ENCODE measurements at places on chromosomes 1 and 21. TPM values are rescaled to one million over a fixed set of nuclear protein-coding genes. Genes with fewer than 3 reads are reported as not detected.
A peak's percentile ranks its signal among the peaks of the same experiment; 100 is the strongest.

- H3K4me1 ChIP-seq = peaks cover 49% of the 10 kb centered on the region
- H3K36me3 ChIP-seq = no peaks in the 10 kb centered on the region
- H3K27ac ChIP-seq = peak overlapping the region; percentile 18
- no peaks in the 10 kb centered on the region for H3K27me3 ChIP-seq
Observed at GRCh38 chr1:183817576-183818288, 12.8 kb downstream of the RGL1 start.

GRCh38 chr1:226164154-226164553 lies 22.4 kb downstream of the ACBD3 start:
- peaks cover 44% of the 10 kb centered on the region for H3K36me3 ChIP-seq
- no peaks in the 10 kb centered on the region for H3K27me3 ChIP-seq
- H3K4me3 ChIP-seq = no peak overlapping the region
- no peak overlapping the region for H3K27ac ChIP-seq

DNA sequence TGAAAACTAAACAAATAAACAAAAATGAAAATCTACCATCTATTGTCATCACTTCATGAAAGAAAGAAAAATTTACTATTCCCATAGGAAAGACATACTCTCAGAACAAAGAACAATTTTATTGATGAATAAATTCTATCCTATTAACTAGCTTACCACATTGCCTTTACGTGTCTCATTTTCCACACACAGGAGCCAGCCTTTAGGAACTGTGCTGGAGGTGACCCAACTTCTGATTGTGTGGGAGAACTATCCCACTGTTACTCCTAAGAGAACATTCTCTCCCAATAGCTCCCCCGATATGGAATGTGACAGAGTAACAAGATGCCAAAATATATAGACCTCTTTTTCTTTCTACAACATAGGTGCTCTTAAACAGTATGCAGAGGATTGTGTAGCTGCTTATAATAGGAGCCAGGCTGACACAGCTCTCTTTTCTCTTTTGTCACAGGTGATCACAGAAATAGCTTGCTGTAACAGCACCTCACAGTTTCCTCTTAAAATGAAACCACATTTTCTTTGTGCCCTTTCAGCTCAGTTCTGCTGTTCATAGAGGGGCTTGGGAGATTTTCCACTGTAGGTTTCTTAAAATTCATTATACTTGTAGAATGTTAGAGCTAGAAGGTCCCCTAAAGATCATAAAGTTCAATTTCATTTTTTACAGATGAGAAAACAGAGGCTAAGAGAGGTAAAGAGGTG lies 35.5 kb downstream of the C21orf91 start:
- no peaks in the 10 kb centered on the region for H3K27me3 ChIP-seq
- no peak overlapping the region for H3K4me3 ChIP-seq
- peaks cover 10% of the 10 kb centered on the region for H3K36me3 ChIP-seq
- DNase-seq = no peak
- H3K4me1 ChIP-seq = no peaks in the 10 kb centered on the region

LRRC38 gene
- not detected for total RNA-seq

PRR9 gene
- total RNA-seq = not detected

GRCh38 chr1:180425952-180426351 lies 76.4 kb downstream of the ACBD6 start:
- no peaks in the 10 kb centered on the region for H3K36me3 ChIP-seq
- H3K4me1 ChIP-seq = no peaks in the 10 kb centered on the region
- no peak overlapping the region for H3K4me3 ChIP-seq
- no peak for DNase-seq
- H3K27me3 ChIP-seq = no peaks in the 10 kb centered on the region

SMG7 gene
- 29.8 TPM for total RNA-seq

GRCh38 chr1:234743791-234744611 lies 134.0 kb upstream of the IRF2BP2 start:
- no peaks in the 10 kb centered on the region for H3K36me3 ChIP-seq
- no peaks in the 10 kb centered on the region for H3K27me3 ChIP-seq
- H3K4me1 ChIP-seq = no peaks in the 10 kb centered on the region
- H3K27ac ChIP-seq = no peak overlapping the region
- peak overlapping the region; percentile 50 for H3K4me3 ChIP-seq
- no peak for DNase-seq

DNA sequence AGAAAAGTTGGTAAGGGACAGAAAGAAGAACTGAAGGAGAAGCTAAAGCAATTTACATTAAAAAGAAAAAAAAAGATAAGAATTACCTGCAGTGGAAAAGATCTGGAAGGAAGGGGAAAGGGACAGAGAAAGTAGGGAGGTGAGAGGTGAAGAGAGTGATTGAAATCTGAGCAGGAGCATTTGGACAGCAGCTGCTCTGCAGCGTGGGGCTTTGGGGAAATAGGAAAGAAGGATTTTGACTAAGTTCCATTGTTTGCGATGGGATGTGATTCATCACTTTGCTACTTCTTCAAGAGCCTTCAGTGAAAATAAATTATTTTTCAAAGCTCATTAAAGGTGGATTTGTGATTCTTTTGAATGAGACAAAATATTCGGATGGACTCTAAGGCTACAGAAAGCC lies 26.1 kb upstream of the NMNAT2 start:
- H3K4me1 ChIP-seq = no peaks in the 10 kb centered on the region
- no peak for DNase-seq
- no peak overlapping the region for H3K27ac ChIP-seq
- no peak overlapping the region for H3K4me3 ChIP-seq

- no peak overlapping the region for H3K27ac ChIP-seq
- no peak overlapping the region for H3K4me3 ChIP-seq
- no peaks in the 10 kb centered on the region for H3K36me3 ChIP-seq
- H3K27me3 ChIP-seq = no peaks in the 10 kb centered on the region
Observed at GRCh38 chr1:204272505-204272904, 58.7 kb upstream of the GOLT1A start.

DNA sequence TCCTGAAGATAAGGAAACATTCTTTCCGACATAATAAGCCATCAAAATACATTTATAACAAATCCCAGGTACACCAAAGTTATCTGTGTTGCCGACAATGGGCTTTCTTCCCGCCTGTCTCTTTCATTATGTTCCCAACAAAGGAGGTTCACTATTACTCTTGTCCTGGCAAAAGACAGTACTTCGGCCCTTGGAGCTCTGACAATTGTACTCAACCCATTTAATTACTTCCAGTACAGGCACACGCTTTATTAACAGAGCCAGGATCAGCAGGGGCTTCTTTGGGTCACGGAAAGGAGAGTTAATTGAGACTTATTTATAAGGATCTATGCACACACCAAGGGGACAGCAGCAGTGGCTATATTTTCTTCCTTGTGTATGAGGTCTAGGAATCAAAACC lies 46.6 kb upstream of the DUSP10 start:
- H3K4me3 ChIP-seq = no peak overlapping the region
- no peaks in the 10 kb centered on the region for H3K4me1 ChIP-seq
- H3K36me3 ChIP-seq = no peaks in the 10 kb centered on the region
- H3K27ac ChIP-seq = no peak overlapping the region
- H3K27me3 ChIP-seq = no peaks in the 10 kb centered on the region
- DNase-seq = no peak

DNA sequence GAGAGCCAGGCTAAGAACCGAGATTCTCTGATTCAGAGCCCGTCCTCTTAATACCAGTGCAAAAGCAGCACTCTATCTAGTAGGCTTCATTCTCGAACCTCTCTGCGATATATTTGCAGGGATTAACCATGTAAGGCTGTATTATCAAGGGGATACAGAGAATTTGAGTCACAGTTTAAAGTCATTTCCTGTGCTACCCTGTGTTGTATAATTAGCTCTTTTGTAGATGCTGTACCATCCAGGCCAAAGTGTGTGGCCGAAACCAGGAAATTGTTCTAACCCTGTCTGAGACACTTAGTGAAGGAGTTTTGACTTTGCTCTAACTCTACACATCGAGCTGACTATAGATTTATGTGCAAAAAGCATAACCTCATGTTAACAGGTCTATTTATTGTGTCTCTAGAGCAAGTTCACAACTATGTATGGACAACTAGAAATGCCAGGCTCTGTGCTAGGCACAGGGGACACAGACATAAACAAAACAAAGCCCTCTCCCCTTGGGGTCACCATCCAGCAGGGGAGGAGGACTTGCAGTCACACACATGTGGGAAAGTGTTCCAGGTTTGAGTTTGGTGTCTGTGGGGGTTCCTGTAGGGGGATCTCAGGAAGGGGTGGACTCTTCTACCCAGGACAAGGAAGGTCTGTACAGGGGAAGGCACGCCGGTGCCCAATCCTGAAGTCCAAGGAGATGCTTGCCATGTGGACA lies 182.2 kb downstream of the DHRS3 start:
- DNase-seq = no peak
- H3K4me3 ChIP-seq = peak overlapping the region; percentile 1
- peak overlapping the region; percentile 90 for H3K27ac ChIP-seq
- H3K36me3 ChIP-seq = no peaks in the 10 kb centered on the region

DNA sequence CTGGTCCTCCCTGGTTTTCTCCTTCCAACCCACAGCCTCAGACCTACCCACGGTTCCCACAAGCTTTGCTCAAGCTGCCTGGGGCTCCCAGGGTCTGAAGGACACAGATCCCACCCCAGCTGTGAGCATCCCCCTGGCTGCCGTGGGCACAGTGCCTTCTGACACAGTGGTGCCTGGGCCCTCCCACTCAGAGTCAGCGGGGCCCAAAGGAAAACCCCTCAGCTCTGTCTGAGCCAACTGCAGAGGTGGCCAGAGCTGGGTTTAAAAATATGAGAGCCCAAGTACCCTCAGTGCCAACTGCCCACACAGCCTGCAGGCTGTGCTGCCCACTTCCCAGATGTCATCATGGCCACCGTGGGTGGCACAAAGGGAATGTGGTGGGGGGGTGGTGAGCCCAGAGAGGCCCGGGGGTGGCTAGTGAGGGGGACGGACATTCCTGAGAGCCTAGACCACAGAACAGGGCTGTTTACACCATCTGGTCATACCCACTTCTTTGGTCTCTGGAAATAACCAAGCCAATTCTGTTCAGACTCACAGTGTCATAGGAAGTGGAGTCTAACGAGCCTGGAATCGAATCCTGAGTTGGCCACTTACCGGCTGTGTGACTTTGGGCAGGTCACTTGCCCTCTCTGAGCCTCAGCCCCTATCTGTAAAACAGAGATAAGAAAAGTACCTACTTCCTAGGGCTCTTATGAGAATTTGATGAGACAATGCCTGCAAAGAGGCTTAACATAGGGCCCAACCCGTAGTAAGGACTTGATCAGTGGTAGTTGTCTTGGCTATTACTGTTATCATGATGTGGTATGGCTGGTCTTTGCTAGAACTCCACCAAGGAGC lies 85.5 kb downstream of the CAMK2N1 start:
- no peak for DNase-seq
- no peaks in the 10 kb centered on the region for H3K4me1 ChIP-seq
- no peak overlapping the region for H3K27ac ChIP-seq
- H3K36me3 ChIP-seq = no peaks in the 10 kb centered on the region
- no peak overlapping the region for H3K4me3 ChIP-seq

- H3K36me3 ChIP-seq = no peaks in the 10 kb centered on the region
- H3K27ac ChIP-seq = no peak overlapping the region
- H3K4me3 ChIP-seq = no peak overlapping the region
- DNase-seq = no peak
- H3K27me3 ChIP-seq = no peaks in the 10 kb centered on the region
Observed at GRCh38 chr1:58726581-58726980, 26.7 kb upstream of the MYSM1 start.

TSPEAR gene
- not detected for total RNA-seq

SYCP1 gene
- total RNA-seq = not detected

DNA sequence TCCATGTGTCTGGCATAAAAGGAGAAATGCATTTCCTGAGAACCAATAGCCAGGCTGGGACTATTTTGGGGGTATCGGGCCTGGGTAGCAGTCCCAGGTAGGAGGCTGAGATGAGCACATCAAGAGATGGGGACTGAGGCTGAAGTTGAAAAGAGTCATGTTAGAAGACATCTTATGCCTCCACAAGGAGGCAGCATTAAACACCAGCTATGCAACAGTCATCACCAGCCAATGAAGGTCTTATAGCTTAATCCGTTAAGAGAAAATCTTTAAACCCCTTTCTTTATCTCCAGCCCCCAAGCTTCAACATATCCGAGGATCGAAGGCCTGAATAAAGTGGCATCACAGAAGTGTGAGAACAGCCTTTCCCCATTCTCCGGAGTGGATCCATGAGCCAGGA lies 640.7 kb upstream of the PTBP2 start:
- no peaks in the 10 kb centered on the region for H3K27me3 ChIP-seq
- no peak overlapping the region for H3K4me3 ChIP-seq
- no peak for DNase-seq
- H3K4me1 ChIP-seq = no peaks in the 10 kb centered on the region
- no peak overlapping the region for H3K27ac ChIP-seq

GRCh38 chr1:54798769-54799641 lies 2.1 kb downstream of the TTC22 start:
- H3K4me1 ChIP-seq = peaks cover 19% of the 10 kb centered on the region
- no peak overlapping the region for H3K27ac ChIP-seq
- DNase-seq = no peak
- no peaks in the 10 kb centered on the region for H3K27me3 ChIP-seq

- DNase-seq = no peak
- H3K4me1 ChIP-seq = no peaks in the 10 kb centered on the region
- no peak overlapping the region for H3K27ac ChIP-seq
- no peaks in the 10 kb centered on the region for H3K27me3 ChIP-seq
Observed at GRCh38 chr1:20440785-20441200, 45.2 kb downstream of the CAMK2N1 start.

DNA sequence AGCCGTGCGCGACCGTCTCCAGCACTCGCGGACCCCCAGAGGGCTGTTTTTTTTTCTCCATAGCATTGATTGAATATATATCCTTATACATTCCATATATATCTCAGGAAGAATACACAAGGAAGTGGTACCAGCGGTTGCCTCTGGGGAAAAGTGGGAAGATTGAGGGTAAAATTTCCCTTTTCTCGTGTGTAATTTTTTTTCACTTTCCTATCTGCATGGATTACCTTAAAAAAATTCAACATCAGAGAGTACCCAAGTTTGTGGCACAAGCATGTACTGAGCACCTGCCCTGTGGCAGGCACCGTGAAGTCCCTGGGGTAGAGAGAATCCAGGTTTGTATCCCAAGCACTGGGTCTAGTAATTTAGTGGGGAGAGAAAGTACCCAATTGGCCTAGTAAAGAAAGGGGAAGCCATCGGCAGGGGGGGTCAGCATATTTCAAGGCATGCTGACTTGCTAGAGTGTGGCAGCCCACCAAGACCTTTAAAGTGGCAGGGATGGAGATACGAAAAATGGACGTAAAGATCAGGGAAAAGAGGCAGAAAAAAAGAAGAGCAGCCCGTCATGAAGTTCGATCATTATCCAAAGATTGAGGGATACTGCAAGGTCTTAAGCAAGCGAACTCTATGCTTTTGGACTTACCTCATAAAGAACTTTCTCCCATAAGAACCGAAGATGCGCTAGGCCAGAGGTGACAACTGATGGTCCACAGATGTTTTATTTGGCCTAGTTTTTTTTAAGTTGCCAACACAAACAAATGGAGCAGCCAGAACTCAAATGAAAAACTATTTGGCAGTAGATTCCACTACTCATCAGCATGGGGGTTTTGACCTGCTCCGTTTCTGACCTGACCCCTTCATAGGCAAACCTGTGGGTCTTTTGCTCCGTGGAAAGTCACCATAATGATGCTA lies 1.5 kb upstream of the HMGN1 start:
- H3K27me3 ChIP-seq = no peaks in the 10 kb centered on the region
- H3K27ac ChIP-seq = peak overlapping the region; percentile 68
- H3K4me1 ChIP-seq = peaks cover 11% of the 10 kb centered on the region

Data from thoracic aorta (tissue), 2 donors.